ENCODE measurements at places on chromosomes 1 and 21. TPM values are rescaled to one million over a fixed set of nuclear protein-coding genes. Genes with fewer than 3 reads are reported as not detected.

GRCh38 chr1:114328361-114328904 is 174.8 kb upstream of the SYT6 start:
- no peak overlapping the region for H3K4me3 ChIP-seq
- no peaks in the 10 kb centered on the region for H3K36me3 ChIP-seq
- H3K4me1 ChIP-seq: no peaks in the 10 kb centered on the region
- DNase-seq: no peak
- no peak overlapping the region for H3K27ac ChIP-seq

- H3K27me3 ChIP-seq: no peaks in the 10 kb centered on the region
- H3K36me3 ChIP-seq: no peaks in the 10 kb centered on the region
- DNase-seq: no peak
- H3K27ac ChIP-seq: no peak overlapping the region
- no peaks in the 10 kb centered on the region for H3K4me1 ChIP-seq
- H3K4me3 ChIP-seq: no peak overlapping the region
Observed at GRCh38 chr1:181675091-181675917, 192.0 kb downstream of the CACNA1E start.

DNA sequence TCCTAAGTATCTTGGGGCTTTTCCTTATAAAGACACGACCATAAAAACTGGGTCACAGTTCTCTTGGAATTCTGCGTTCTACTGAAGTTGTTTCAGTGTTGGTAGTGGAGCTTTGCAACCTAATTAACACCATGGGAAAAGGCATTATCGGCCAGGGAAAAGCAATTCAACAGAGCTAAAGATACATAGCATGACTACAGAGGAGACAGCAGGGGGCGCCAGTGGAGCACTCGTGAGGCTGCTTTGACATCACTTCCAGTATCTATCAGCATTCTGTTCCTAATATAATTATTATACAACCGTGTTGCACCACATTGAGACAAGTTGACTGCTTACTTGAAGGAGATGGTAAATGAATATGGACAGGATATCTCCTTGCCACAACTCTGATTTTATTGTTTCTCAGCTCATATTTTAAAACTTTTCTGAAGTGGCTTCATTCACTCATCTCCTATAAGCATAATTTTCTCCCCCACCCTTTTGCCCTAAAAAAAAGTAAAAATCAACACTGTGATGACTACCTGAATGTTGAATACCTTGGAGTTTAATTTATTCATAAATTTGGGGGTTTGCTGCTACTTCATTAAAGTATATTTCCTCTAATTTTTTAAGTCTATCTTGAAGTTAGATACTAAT is 39.4 kb downstream of the ZP4 start:
- no peak for DNase-seq
- no peak overlapping the region for H3K27ac ChIP-seq
- H3K36me3 ChIP-seq: no peaks in the 10 kb centered on the region

DNA sequence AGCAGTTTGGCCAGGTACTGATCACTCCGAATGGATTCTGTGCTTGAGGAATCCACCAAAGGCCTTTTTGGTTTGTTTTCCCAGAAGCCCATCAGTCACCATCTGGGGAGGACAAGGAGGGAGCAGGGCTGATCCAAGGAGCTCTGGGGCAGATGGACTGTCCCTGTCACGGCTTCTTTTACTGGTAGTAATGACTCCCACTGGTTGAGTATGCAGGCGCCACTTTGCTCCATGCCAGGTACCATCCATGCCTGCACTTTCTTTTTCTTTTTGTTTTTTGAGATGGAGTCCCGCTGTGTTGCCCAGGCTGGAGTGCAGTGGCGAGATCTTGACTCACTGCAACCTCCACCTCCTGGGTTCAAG is 101.7 kb downstream of the UBIAD1 start:
- H3K4me3 ChIP-seq: no peak overlapping the region
- no peaks in the 10 kb centered on the region for H3K36me3 ChIP-seq
- no peak overlapping the region for H3K27ac ChIP-seq
- H3K4me1 ChIP-seq: no peaks in the 10 kb centered on the region

DNA sequence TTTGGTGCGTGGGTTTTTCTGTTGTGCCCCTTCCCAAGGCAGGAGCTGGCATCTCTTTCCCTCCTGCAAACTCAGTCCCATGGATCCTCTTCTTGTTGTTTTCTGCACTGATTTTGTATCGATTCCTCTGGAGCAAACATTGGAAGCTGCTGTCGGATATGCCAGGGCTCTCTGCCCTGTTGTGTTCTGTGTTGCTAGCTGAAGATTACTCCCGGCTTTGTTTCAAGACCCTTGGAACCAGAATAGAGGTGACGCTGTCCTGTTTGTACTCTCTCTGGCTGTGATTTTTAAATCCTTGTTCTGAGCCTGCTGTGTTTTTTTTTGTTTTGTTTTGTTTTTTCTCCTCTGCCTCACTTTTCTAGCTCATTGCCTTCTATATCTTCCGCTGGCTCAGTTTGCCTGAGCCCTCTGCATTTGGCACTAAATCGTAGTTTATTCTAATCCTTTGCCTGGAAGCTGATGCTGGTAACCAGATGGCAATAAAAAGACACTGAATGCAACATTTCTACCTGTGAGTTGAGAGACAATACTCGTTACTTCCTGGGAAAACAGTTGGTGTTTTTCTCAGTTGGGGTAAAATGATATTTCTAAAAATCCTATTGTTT is 67.0 kb downstream of the BACH1 start:
- no peak overlapping the region for H3K27ac ChIP-seq
- no peak overlapping the region for H3K4me3 ChIP-seq
- no peaks in the 10 kb centered on the region for H3K4me1 ChIP-seq
- H3K36me3 ChIP-seq: no peaks in the 10 kb centered on the region

GRCh38 chr1:55210990-55211801 is 4.0 kb downstream of the USP24 start:
- H3K27ac ChIP-seq: no peak overlapping the region
- no peak for DNase-seq
- no peaks in the 10 kb centered on the region for H3K27me3 ChIP-seq
- H3K36me3 ChIP-seq: no peaks in the 10 kb centered on the region

GRCh38 chr1:112954945-112955772 is 837 bp downstream of the SLC16A1 start:
- H3K4me1 ChIP-seq: peaks cover 51% of the 10 kb centered on the region
- H3K27me3 ChIP-seq: no peaks in the 10 kb centered on the region
- peak; percentile 8 for DNase-seq

DNA sequence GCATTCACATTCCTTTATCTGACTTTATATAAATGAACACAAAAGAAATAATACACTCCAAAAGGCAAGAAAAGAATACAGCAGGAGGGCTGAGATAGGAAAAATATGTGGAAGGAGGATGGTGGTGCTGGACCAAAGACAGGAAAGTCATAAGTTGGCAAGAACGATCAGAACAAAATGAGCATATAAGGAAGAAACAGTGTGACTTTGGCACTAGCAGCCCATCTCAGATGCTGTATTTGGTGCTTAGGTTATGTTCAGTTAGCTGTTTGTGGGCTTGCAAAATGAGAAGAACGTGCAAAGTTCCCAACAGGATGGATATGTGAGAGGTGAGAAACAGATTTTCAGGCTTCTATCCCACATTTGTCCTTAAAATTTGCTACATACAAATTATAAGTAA is 719.8 kb upstream of the ADGRL4 start:
- H3K4me3 ChIP-seq: peak overlapping the region; percentile 54
- no peaks in the 10 kb centered on the region for H3K36me3 ChIP-seq
- H3K27ac ChIP-seq: peak overlapping the region; percentile 62
- no peak for DNase-seq
- no peaks in the 10 kb centered on the region for H3K27me3 ChIP-seq

DNA sequence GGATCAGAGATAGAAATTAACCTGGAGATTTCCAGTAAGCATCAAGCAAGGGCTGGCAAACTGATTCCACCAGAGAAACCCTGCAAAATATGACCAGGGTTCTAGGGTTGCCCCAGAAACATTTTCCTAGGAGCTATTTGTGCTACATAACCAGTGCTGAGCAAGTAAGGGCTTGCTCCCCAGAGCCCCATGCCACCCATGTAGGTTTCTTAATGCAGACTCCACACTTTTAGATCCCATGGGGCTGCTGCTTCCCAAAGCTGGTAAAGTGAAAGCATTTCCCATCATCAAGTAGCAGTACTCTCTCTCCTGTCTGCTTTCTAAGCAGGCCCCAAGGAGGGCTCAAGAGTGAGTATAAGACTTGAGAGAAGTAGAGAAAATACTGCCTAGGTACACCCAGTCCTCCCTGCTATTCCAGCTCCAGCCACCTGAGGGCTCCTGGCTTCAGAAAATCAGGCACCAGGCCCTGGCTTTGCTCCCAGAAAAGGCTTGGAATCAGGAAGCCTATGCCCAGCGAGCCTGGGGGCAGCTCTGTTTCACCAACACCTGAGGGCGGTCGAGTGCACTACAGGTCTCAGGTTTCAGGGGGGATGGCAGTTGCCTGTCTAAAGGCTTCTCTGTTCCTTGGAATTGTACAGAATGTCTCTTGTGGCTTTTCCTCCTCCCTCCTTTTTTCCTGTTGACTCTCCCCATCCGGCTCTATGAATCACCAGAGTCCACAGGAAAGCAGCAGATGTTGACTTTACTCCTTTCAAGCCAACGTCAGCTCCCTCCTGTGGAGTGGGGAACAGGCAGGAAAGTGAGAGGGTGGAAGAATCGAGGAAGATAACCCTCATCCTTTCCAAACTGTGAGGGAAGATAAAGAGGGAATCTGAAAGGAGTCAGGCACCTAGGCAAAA is 6.2 kb upstream of the ANKRD35 start:
- no peaks in the 10 kb centered on the region for H3K27me3 ChIP-seq
- peaks cover 22% of the 10 kb centered on the region for H3K4me1 ChIP-seq
- no peaks in the 10 kb centered on the region for H3K36me3 ChIP-seq
- peak; percentile 95 for DNase-seq
- H3K4me3 ChIP-seq: peak overlapping the region; percentile 39

DNA sequence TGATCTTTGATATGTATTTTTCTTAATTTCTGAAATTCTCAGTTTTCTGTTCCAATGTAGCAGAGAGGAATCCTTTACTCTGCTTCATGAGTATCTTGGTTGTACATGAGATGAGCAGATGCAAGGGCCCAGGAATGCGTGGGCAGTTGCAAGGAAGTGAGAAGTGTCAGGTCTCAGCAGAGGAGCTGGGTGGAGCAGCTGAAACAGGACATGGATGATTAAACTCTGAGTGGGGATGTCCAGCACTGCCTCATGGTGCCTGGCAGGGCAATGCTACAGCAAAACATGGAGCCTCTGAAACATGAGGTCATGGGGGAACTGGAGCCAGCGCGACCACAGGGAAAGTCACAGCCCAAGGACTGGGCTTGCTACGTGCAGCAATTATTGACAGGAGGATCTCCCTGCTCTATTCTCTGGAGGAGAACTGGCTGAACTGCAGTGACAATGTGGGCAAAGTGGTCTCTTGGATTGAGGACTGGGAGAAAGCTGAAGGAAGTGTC is 48.4 kb downstream of the COLGALT2 start:
- peak; percentile 5 for DNase-seq
- H3K36me3 ChIP-seq: no peaks in the 10 kb centered on the region
- H3K4me1 ChIP-seq: no peaks in the 10 kb centered on the region
- no peaks in the 10 kb centered on the region for H3K27me3 ChIP-seq
- H3K27ac ChIP-seq: no peak overlapping the region
- H3K4me3 ChIP-seq: no peak overlapping the region

- H3K4me3 ChIP-seq: no peak overlapping the region
- H3K36me3 ChIP-seq: no peaks in the 10 kb centered on the region
- H3K4me1 ChIP-seq: no peaks in the 10 kb centered on the region
- no peak overlapping the region for H3K27ac ChIP-seq
- DNase-seq: no peak
Observed at GRCh38 chr1:64404202-64404601, 65.7 kb upstream of the CACHD1 start.

DNA sequence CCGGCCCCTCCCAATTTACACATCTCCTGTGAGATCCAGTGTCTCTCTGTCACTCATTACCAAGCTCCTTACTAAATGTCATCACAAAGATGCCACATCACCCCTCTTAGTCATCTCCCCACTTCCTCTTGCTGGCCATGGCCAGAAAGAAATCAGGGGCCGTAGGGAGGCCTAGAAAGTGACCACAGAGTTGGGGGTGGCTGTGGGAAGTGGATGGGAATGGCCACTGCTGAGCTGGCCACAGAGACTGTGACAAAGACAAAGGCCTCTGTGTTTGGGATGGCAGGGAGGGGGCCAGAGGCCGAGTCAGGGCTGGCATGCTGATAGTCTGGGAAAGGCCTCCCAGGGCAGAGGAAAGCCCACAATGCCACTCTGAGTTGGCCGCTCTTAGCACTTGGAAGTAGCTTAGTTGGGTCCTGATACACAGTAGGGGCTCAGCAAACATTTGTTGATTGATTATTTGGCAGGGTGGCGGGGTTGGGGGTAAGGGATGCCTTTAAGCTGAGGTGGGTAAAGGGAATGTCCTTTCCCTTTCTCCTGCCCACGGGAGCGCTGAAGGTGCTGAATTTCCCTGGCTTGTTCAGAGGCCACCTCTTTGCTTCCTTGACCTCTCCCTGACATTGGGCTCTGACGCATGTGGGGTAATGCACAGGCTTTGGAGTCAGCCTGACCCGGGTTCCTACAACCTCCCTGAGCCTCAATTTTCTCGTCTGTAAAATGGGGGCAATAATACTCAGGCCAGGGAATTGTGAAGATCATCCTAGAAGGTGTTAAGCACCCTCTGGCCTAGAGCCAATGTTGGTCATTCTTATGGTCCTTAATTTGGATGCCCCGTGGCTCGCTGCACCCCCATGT is 13.2 kb downstream of the NAV1 start:
- H3K4me3 ChIP-seq: no peak overlapping the region
- H3K4me1 ChIP-seq: peaks cover 37% of the 10 kb centered on the region
- peak overlapping the region; percentile 49 for H3K27ac ChIP-seq
- DNase-seq: no peak

GRCh38 chr21:14545906-14546480 is at the start of gene SAMSN1:
Gene SAMSN1, minus strand, starts transcription at chr21:14546315. Its CDS starts 54 bp downstream, at chr21:14546261.
- peak within 1 kb of the TSS; percentile 57 for H3K4me3 ChIP-seq
- no peaks in the 10 kb centered on the region for H3K27me3 ChIP-seq
- no peak for DNase-seq
- H3K27ac ChIP-seq: no peak within 1 kb of the TSS
- no peaks in the 10 kb centered on the region for H3K4me1 ChIP-seq

GRCh38 chr1:226738421-226738994 is 574 bp downstream of the ITPKB start:
- H3K36me3 ChIP-seq: no peaks in the 10 kb centered on the region
- peak overlapping the region; percentile 95 for H3K4me3 ChIP-seq
- H3K27ac ChIP-seq: peak overlapping the region; percentile 92
- H3K4me1 ChIP-seq: peaks cover 26% of the 10 kb centered on the region

- no peak overlapping the region for H3K27ac ChIP-seq
- H3K4me3 ChIP-seq: no peak overlapping the region
- no peaks in the 10 kb centered on the region for H3K27me3 ChIP-seq
- no peaks in the 10 kb centered on the region for H3K4me1 ChIP-seq
Observed at GRCh38 chr1:166330096-166330495, 163.3 kb upstream of the FAM78B start.

- no peaks in the 10 kb centered on the region for H3K27me3 ChIP-seq
- no peaks in the 10 kb centered on the region for H3K4me1 ChIP-seq
- no peak overlapping the region for H3K4me3 ChIP-seq
- DNase-seq: no peak
- no peaks in the 10 kb centered on the region for H3K36me3 ChIP-seq
Observed at GRCh38 chr21:17416139-17416538, 96.7 kb upstream of the CXADR start.

- H3K36me3 ChIP-seq: peaks cover 25% of the 10 kb centered on the region
- H3K4me1 ChIP-seq: peaks cover 64% of the 10 kb centered on the region
- no peaks in the 10 kb centered on the region for H3K27me3 ChIP-seq
- DNase-seq: peak; percentile 41
Observed at GRCh38 chr1:230857077-230857476, 11.2 kb downstream of the C1orf198 start.

The KIF26B gene
- 0.14 TPM for total RNA-seq

The MXRA8 gene
- 239 TPM for total RNA-seq

The PADI2 gene
- total RNA-seq: 2.3 TPM

The EXTL1 gene
- not detected for total RNA-seq

The TAF1A gene
- 2.0 TPM for total RNA-seq

The PAQR6 gene
- 0.27 TPM for total RNA-seq

The TENT5C gene
- total RNA-seq: 5.4 TPM

The C1orf185 gene
- total RNA-seq: not detected

The RAB42 gene
- total RNA-seq: 0.95 TPM
